Stimulated activated CD4-positive, alpha-beta T cell treated with anti-CD3 and anti-CD28 coated beads, Interleukin-2, amount 100 ng/mL, for 24 hours (primary cell): ENCODE measurements at places on chromosomes 6 and 20.
A peak's percentile ranks its signal among the peaks of the same experiment; 100 is the strongest.

DNA sequence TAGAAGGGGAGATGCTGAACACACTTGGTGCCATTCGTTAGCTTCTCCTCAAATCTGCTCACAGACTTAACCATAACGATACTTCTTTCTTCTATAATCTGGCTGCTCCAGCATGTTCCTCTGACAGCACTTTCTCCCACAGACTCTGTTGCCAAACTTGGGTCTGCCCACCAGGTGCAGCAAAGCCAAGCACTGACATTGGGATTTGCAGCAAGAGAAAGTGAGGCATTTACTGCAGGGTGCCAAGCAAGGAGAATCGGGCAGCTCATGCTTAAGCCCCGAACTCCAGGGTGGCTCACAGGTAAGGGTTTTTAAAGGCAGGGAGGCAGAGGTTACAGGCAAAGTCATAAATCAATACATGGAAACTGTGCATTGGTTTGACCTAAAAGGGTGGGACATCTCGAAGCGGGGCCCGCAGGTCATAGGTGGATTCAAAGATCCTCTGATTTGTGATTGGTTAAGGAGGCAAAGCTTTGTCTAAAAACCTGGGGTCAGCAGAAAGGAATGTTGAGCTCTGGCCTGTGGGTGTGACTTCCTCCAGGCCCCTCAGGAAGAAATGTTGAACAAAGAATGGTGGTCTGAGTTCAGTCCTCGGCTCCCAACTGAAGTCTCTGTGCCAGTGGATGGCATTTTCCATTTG lies 25.1 kb upstream of the PNPLA1 start:
- DNase-seq, result no peak

- DNase-seq, result no peak
Measured at GRCh38 chr6:158805698-158806377, 13.3 kb downstream of the EZR start.

GRCh38 chr6:55953335-55953734 lies 77.9 kb upstream of the BMP5 start:
- DNase-seq, result no peak

- DNase-seq, result no peak
Measured at GRCh38 chr6:162856885-162857284, 129.1 kb downstream of the PACRG start.

DNA sequence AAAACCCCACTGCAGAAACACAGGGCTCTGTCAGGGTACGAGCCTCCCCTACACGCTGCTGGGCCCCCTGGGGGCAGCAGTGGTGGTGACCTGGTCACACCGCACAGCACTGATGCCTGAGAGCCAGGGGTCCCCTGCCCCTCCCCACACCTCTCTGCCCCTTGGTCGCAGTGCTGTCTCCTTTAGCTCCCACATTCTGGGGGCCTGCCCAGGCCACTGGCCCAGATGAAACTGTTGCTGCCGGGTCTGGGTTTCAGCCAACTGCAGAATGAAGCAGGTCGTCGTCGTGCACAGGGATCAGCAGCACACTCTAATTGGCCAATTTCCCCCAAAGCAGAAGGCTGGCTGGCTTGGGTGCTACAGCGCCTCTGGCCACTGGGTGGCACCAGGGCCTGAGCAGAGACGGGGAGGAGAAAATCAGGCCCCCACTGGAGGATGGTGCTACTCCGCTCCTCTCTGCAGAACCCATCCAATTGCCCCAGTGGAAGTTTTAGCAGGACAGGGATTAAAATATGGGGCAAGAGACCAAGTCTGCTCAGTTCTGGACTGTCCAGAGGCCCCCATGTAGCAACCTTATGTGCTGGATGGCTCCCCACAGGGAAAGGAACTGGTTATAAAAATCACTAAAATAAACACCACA lies 26.1 kb downstream of the DIDO1 start:
- peak; percentile 73 for DNase-seq

DNA sequence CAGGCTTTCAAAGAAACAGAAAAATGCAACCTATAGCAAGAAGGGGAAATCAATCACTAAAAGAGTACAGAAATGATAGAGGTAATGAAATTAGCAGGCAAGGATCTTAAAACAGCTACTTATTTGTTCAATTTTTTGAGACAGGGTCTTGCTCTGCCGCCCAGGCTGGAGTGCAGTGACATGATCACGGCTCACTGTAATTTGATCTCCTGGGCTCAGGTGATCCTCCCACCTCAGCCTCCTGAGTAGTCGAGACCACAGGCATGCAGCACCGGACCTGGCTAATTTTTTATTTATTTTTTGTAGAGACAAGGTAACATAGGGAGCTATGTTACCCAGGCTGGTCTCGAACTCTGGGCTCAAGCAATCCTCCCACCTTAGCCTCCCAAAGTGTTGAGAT lies 21.6 kb downstream of the TFB1M start:
- no peak for DNase-seq

GRCh38 chr6:109441069-109441816 lies 719 bp downstream of the SMPD2 start:
- DNase-seq, result no peak

- DNase-seq, result no peak
Measured at GRCh38 chr6:37202788-37203491, 33.0 kb downstream of the PIM1 start.

GRCh38 chr6:64782877-64783276 lies 924.1 kb downstream of the EYS start:
- no peak for DNase-seq

- no peak for DNase-seq
Measured at GRCh38 chr6:118054082-118054481, 147.0 kb downstream of the SLC35F1 start.

DNA sequence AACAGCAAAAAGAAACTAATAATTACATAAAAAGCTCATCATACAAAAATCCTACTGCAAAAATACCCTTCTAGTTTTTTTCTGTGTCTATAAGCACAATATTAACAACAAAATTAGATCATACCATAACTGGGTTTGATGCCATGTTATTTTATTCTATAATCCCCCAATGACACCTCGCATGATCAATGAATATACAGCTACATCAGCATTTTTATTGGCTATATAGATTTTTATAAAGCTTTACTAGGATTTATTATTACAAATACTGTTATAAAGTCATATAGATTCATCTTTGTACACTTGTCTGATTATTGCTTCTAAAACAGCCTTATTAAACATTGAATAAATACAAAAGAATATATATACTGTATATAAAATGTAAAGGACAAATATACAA lies 45.1 kb upstream of the GLP1R start:
- DNase-seq, result no peak

DNA sequence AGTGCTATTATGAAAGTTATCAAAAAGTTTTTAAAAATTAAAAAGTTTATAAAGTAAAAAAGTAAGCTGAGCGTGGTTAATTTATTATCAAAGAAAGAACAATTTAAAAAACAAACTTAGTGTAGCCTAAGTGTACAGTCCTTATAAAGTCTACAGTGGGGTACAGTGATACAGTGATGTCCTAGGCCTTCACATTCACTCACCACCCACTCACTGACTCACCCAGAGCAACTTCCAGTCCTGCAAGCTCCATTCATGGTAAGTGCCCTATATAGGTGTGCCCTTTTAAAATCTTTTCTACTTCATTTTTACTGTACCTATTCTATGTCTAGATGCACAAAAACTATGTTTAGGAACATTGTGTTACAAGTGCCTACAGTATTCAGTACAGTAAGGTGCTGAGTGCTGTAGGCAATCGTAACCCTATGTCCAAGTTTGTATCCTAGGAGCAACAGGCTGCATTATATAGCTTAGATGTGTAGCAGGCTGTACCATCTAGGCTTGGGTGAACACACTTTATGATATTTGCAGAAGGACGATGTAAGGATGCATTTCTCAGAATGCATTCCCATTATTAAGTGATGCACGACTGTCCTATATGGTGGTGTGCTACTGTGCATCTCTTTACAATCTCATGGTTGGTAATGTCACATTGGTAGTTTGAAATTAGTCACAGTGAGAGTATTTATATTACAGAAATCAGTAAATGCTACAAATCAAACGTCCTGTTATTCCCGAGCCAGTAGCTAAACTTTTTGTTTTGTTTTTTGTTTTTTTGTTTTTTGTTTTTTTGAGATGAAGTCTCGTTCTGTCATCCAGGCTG lies 158.3 kb downstream of the GMPR start:
- DNase-seq, result no peak
